ENCODE measurements at places on chromosomes 6 and 20. TPM values are rescaled to one million over a fixed set of nuclear protein-coding genes. Genes with fewer than 3 reads are reported as not detected.

The LINC00237 gene
- not detected for polyA plus RNA-seq

The BPIFB4 gene
- polyA plus RNA-seq: not detected

The BANF2 gene
- not detected for polyA plus RNA-seq

The LY6G5B gene
- 9.0 TPM for polyA plus RNA-seq

The HMGN4 gene
- 55.0 TPM for polyA plus RNA-seq

The TFAP2C gene
- polyA plus RNA-seq: 9.6 TPM

Data from A549 (cell line).